Activated T-helper 1 cell treated with anti-CD3 and anti-CD28 coated beads, Interleukin-12 subunit alpha, Interleukin-12 subunit beta, Interleukin-2, Interleukin-4 antibody, amounts not matched to agents 30 ng/mL and 10 ng/mL and 1 ng/mL, durations not matched to agents 14 hours and 24 hours and 36 hours (primary cell): ENCODE measurements at places on chromosomes 4 and X. TPM values are rescaled to one million over a fixed set of nuclear protein-coding genes. Genes with fewer than 3 reads are reported as not detected.

DNA sequence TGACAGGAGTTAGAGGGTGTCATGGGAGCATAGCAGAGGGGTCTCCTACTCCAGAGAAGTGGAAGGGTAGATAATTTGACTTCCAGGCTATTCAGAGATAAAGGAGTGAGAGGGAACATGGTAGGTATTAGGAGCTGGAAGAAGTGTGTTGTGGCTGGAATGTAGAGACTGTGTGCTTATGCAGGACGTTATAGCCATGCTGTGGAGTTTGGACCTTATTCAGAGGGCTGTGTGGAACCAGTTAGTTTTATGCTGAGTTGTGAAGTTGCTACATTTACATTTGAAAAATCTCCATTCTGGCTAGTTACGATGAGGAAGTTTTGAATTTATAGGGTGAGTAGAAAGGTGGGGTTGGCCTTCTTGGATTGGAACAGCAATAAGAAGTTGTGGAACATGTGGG, 67.5 kb downstream of the FIP1L1 start:
- H3K4me3 ChIP-seq: no peak overlapping the region
- H3K36me3 ChIP-seq: peaks cover 33% of the 10 kb centered on the region
- H3K27ac ChIP-seq: no peak overlapping the region
- no peaks in the 10 kb centered on the region for H3K4me1 ChIP-seq
- DNase-seq: no peak
- no peaks in the 10 kb centered on the region for H3K27me3 ChIP-seq

Gene CHRDL1
- total RNA-seq: not detected in 2 replicates

DNA sequence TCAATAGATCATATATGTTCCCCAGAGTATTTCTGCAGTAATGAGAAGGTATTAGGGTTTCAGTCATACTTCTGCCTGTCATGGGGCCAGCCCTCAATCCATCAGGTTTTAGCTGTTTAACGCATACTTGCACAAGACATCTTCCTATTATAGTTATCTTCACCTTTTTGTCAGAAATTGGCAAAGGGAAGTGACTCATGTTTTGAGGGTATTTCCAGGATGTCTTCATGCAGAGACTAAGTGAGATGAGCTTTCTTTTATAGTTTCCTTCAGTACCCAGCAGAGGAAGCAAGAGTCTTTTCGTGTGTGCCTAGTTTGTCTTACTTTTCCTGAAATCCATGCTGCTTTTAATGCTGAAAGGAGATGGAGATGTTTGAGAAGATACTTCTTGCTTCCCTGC, 9.5 kb downstream of the CSTF2 start:
- H3K27ac ChIP-seq: peak overlapping the region; percentile 94
- peaks cover 63% of the 10 kb centered on the region for H3K36me3 ChIP-seq
- no peaks in the 10 kb centered on the region for H3K27me3 ChIP-seq

Gene SETD7
- 17.4 and 18.7 TPM in 2 replicates for total RNA-seq

DNA sequence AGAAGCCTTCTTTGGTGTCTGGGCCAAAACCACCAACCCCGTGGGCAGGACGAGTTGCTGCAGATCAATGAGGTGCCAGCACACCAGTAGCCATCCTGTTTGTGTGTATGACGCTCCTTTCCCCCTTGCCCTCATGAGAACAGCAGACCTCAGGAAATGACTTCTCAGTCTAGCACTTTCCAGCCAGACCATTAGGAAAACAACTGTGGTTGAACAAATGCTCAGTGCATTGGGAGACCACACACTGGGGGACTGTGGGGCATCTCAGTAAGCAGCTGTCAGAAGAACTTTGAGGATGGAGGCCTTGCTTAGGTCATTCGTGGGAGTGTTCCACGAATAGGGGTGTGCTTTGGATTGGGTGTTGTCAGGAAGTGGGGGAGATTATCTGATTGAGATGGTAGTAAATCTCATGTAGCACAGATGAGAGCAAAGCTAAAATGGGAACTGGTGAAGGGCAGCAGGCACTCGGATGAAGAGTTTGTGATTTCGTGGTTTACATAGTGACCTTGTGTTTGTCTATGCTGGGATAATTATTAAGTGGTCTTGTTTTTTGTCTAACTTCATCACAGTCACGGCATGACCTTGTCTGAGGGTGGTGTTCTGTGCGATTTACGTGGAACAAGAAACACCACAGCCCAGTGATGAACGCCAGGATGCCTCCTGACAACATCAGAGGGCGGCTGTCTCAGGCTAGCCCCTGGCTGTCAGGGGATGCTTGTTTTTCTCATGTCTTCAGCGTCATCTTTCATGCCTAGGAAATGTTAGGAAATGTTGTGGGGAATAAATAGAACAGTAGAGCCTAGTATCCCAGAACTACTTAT, 70.1 kb downstream of the USP46 start:
- H3K4me3 ChIP-seq: no peak overlapping the region
- peaks cover 7% of the 10 kb centered on the region for H3K4me1 ChIP-seq
- peaks cover 3% of the 10 kb centered on the region for H3K27me3 ChIP-seq
- DNase-seq: no peak

- no peaks in the 10 kb centered on the region for H3K27me3 ChIP-seq
- no peak overlapping the region for H3K4me3 ChIP-seq
- no peaks in the 10 kb centered on the region for H3K36me3 ChIP-seq
- no peak overlapping the region for H3K27ac ChIP-seq
- H3K4me1 ChIP-seq: peaks cover 9% of the 10 kb centered on the region
Observed at GRCh38 chr4:8542776-8543525, 37.2 kb upstream of the GPR78 start.

Gene ARHGAP24
- not detected in 2 replicates for total RNA-seq

Gene PCDH10
- total RNA-seq: not detected in 2 replicates

GRCh38 chr4:120446051-120446567, 379.5 kb upstream of the MAD2L1 start:
- H3K27me3 ChIP-seq: no peaks in the 10 kb centered on the region
- H3K4me1 ChIP-seq: peaks cover 12% of the 10 kb centered on the region
- DNase-seq: no peak

GRCh38 chrX:143304518-143304917, 212.8 kb downstream of the SPANXN3 start:
- no peaks in the 10 kb centered on the region for H3K4me1 ChIP-seq
- no peak overlapping the region for H3K27ac ChIP-seq
- H3K27me3 ChIP-seq: no peaks in the 10 kb centered on the region
- no peak for DNase-seq
- H3K4me3 ChIP-seq: no peak overlapping the region

Gene DOCK11
- total RNA-seq: 28.6 and 30.1 TPM in 2 replicates

Gene CSN1S1
- total RNA-seq: not detected in 2 replicates

GRCh38 chrX:68115371-68115770, 317.9 kb downstream of the OPHN1 start:
- H3K4me1 ChIP-seq: no peaks in the 10 kb centered on the region
- no peak overlapping the region for H3K4me3 ChIP-seq
- DNase-seq: no peak
- H3K27me3 ChIP-seq: no peaks in the 10 kb centered on the region

- DNase-seq: no peak
- H3K27ac ChIP-seq: no peak overlapping the region
- no peaks in the 10 kb centered on the region for H3K4me1 ChIP-seq
Observed at GRCh38 chr4:73967866-73968265, 14.0 kb downstream of the PF4 start.

GRCh38 chrX:153640736-153641575, 6.0 kb upstream of the DUSP9 start:
- no peak overlapping the region for H3K4me3 ChIP-seq
- H3K27ac ChIP-seq: no peak overlapping the region
- peaks cover 5% of the 10 kb centered on the region for H3K4me1 ChIP-seq
- no peaks in the 10 kb centered on the region for H3K36me3 ChIP-seq
- DNase-seq: no peak
- peaks cover 26% of the 10 kb centered on the region for H3K27me3 ChIP-seq

- H3K27ac ChIP-seq: no peak overlapping the region
- no peaks in the 10 kb centered on the region for H3K27me3 ChIP-seq
- no peaks in the 10 kb centered on the region for H3K4me1 ChIP-seq
- H3K36me3 ChIP-seq: no peaks in the 10 kb centered on the region
- DNase-seq: no peak
Observed at GRCh38 chrX:121356139-121356849, 308.9 kb downstream of the GLUD2 start.

Gene FMR1NB
- total RNA-seq: not detected in 2 replicates

GRCh38 chrX:86014421-86014820, 32.9 kb downstream of the CHM start:
- no peaks in the 10 kb centered on the region for H3K27me3 ChIP-seq
- no peak overlapping the region for H3K4me3 ChIP-seq
- H3K4me1 ChIP-seq: peaks cover 15% of the 10 kb centered on the region
- H3K36me3 ChIP-seq: peaks cover 21% of the 10 kb centered on the region
- peak overlapping the region; percentile 40 for H3K27ac ChIP-seq
- DNase-seq: no peak

- H3K4me3 ChIP-seq: no peak overlapping the region
- no peak overlapping the region for H3K27ac ChIP-seq
- peaks cover 10% of the 10 kb centered on the region for H3K27me3 ChIP-seq
Observed at GRCh38 chr4:120155287-120155686, 88.6 kb upstream of the MAD2L1 start.

Gene NAA11
- total RNA-seq: not detected in 2 replicates

Gene GAR1
- 53.2 and 61.3 TPM in 2 replicates for total RNA-seq

DNA sequence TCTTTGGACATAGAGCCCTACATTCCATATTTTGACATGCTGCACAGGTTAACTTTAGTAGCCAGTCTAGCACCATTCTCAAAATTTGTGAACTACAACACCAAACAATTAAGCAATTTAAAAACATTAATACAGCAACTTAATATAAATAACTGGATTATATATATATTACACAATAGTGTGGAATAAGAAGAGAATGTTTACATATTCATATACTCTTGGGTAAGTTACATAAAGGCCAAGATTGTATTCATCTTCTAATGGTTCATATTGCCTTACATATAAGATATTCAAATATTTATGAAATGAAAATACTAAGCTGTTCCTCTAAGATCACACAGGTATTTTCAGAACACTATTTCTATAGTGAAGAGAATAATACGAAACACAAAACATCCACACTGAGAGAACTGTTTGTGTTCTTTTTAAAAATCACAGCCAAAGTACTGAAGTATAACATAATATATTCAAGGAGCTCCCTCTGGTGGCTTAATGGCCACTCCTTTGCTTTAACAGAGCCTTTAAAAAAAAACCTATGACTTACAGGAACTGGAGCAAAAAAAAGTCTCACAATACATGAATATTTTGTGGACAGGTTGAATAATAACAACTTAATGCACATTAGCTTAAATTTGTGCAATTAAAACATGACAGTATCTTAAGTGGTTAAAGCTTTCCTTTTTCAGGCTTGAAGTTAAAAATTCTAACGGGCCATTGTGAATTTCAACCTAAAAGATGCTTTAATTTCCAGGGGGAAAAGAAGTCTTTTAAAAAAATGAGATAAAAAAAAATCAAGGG, 46.2 kb downstream of the NEK1 start:
- peaks cover 9% of the 10 kb centered on the region for H3K4me1 ChIP-seq
- H3K36me3 ChIP-seq: peaks cover 8% of the 10 kb centered on the region
- H3K27me3 ChIP-seq: no peaks in the 10 kb centered on the region
- DNase-seq: no peak
- no peak overlapping the region for H3K27ac ChIP-seq

DNA sequence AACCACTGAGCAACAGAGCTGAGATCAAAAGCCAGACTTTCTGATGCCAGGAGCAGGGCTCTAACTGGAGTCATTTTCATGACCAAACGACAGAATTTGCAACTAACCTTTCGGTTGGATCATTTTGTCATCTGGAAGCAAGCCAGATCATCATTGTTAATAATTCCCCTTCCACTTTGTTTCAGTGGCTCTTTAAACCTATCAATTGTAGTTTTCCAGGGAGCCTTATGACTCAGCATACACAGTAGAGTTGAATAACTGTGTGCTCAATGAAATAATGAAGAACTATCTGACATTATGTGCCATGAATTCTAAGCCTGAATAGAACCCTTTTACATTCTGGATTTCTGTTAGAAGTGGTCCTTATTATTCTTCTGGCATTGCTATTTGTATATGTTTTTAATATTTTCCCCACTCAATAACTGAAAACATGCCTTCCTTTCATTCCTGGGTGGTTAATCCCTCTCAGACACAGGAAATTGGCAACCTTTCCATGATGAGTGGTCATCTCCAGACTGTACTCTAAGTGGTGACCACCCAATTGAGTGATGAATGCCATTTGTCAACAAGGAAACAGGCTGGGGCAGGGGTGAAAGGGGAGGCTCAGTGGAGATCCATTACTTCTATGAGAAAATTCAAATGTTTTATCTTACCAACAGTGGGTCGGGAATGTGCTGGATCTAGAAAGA, 431.8 kb downstream of the BCOR start:
- no peaks in the 10 kb centered on the region for H3K36me3 ChIP-seq
- DNase-seq: no peak
- no peak overlapping the region for H3K4me3 ChIP-seq
- H3K27ac ChIP-seq: no peak overlapping the region

Gene MAGEA10
- total RNA-seq: not detected in 2 replicates

GRCh38 chr4:12270546-12270945, 841.9 kb upstream of the HS3ST1 start:
- no peaks in the 10 kb centered on the region for H3K4me1 ChIP-seq
- H3K27ac ChIP-seq: no peak overlapping the region
- H3K4me3 ChIP-seq: no peak overlapping the region
- no peak for DNase-seq

DNA sequence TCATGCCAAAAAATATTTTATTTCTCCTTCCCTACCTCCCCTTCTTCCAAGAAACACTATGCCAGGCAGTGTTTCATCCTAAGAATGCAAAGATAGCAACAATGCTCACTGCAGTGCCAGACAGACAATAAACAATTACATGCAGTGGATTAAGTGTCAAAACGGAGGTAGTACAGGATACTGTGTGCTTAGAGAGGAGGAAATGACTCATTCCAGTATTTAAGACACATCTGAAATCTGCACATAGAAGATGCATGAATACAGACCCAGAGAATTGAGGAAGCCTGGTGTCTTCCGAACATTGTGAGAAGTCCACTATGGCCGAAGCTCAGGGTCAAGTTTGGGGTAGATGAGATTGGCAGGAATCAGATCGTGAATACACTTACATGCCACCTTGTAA, 326.4 kb downstream of the PPP3CA start:
- DNase-seq: peak; percentile 16
- H3K27me3 ChIP-seq: no peaks in the 10 kb centered on the region
- peaks cover 15% of the 10 kb centered on the region for H3K36me3 ChIP-seq

GRCh38 chr4:79872738-79873137, 200.3 kb downstream of the ANTXR2 start:
- DNase-seq: no peak
- H3K4me1 ChIP-seq: no peaks in the 10 kb centered on the region
- H3K4me3 ChIP-seq: no peak overlapping the region
- H3K36me3 ChIP-seq: no peaks in the 10 kb centered on the region
- H3K27me3 ChIP-seq: no peaks in the 10 kb centered on the region

GRCh38 chr4:570754-571153, 5.3 kb downstream of the TMEM271 start:
- no peaks in the 10 kb centered on the region for H3K36me3 ChIP-seq
- no peak for DNase-seq
- H3K27ac ChIP-seq: no peak overlapping the region
- H3K4me1 ChIP-seq: no peaks in the 10 kb centered on the region

DNA sequence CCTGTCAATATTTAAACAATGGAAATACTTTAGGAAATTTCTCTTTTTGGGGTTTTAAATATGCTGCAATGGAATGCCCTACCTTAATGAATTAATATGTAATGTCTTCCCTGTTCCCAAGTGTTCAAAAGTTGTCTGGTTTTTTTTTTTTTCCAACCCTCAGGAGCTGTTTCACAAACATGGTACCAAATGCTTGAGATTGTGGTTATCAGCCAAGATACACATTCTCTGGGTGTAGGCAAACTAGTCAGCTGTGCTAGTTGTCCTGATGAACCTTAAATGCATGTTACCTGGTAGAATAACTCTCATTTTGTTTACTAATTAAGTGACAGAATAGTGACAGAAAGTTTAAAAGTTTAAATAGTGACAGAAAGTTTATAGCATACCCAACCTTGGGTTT, 50.7 kb downstream of the FHL1 start:
- H3K27me3 ChIP-seq: no peaks in the 10 kb centered on the region
- H3K4me1 ChIP-seq: peaks cover 35% of the 10 kb centered on the region
- no peak overlapping the region for H3K27ac ChIP-seq

Gene ZDHHC15
- total RNA-seq: 0.24 TPM in 1 of 2 replicates, not detected in the other
